ENCODE measurements at places on chromosomes 7 and 10.

DNA sequence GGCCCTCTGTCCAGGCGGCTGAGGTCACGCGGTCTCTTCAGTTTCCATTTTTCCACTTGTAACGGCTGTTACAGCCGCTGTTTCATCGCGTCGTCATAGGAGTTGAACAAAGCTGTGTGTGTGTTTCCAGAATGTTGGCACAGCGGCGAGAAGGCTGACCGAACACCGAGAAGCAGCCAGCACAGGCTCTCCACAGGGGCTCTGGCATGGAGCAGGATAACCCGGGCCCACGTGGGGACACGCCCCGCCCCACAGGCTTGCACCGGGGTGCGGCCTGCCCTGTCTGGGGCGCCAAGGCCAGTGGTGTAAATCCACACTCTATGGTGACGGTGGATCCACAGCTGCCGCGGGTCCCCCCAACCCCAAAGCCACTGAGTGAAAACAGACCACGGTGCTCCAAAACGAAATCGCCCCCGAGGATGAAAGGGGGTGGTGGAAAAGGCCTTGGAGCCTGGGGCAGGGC lies 448.2 kb downstream of the DNAJB6 start:
- DNase-seq, result no peak

DNA sequence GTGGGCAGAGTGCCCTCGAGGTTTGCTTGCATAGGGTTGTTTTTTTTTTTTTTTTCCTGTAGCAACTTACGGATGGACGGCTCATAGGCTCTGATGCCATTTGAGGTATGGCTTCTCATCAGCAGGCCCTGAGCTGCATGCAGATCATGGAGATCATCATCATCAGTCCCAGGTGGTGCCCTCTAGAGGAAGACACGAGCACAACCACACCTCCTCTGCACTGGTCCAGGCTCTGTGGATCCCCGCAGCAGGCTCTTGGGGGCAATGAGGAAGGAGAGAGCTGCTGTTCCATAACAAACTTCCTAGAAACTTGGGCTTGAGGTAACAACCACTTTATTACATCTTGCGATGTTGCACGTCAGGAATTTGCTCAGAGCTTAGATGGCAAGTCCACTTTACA lies 132.7 kb upstream of the CXCL12 start:
- no peak for DNase-seq

GRCh38 chr10:121532292-121532864 lies 65.9 kb downstream of the FGFR2 start:
- DNase-seq, result no peak

DNA sequence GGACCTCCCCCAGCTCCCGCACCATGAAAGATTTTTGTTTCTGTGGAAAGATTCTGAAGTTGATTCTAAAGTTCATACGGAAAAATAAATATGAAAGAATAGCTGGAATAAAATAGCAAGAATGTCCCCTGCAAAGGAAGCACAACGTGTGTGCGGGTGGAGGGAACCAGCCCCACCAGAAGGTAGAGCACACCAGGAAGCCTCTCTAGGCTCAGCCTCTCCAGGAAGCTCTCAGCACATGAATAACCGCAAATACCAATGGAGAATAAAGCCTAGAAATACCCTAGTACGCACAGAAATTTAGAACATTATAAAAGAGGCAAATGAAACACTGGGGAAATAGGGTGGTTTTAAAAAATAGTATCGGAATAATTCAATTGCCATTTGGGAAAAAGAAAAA lies 24.6 kb upstream of the FAM170B start:
- no peak for DNase-seq

- no peak for DNase-seq
Measured at GRCh38 chr10:42974693-42975002, 102.2 kb upstream of the RET start.

GRCh38 chr10:132252412-132252811 lies 55.3 kb downstream of the STK32C start:
- DNase-seq, result no peak

- no peak for DNase-seq
Measured at GRCh38 chr7:159061209-159061608, 83.5 kb downstream of the VIPR2 start.

- no peak for DNase-seq
Measured at GRCh38 chr10:72276421-72277339, 3.0 kb downstream of the DDIT4 start.
